Activated CD8-positive, alpha-beta T cell treated with anti-CD3 and anti-CD28 coated beads for 36 hours (primary cell): ENCODE measurements at places on chromosomes 6 and 20.

DNA sequence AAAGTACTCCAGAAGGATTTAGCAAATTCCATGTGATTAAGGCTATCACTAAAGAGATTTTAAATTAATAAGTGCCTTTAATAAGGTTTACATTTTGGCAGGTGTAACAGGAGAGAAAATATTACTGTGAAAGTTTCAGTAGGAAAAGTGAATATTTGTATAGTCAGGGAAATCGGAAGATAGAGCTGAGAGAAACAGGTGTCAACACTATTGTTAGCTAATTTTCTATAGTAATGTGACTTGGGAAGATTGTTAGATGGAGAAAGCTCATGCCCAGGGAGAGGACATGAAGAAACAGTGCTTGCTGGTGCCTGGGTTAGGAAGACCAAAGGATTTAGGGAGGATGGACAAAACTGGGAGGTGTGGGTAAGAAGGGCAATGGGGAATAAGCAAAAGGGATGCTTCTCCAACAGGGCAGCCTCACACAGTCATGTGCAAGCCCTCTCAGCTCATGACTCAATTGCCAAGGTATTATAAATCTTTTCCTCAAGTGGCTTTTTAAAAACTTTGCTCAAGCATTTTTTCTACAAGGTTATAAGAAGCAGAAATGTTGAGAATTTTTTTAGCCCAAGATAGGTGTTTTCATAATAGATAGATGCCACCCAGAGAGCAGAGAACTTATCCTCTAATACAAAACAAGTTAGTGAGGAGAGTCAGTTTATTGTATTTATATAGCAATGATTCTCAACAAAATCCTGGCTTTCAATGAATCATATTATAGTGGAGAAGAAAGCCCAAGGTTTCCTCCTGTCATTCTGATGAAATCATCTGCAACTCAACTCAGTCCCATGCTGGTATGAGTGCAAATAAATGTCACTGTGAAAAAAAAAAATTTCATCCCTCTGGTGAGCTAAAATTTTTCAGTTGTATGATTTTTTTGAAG lies 325.2 kb upstream of the NT5E start:
- no peak for DNase-seq

DNA sequence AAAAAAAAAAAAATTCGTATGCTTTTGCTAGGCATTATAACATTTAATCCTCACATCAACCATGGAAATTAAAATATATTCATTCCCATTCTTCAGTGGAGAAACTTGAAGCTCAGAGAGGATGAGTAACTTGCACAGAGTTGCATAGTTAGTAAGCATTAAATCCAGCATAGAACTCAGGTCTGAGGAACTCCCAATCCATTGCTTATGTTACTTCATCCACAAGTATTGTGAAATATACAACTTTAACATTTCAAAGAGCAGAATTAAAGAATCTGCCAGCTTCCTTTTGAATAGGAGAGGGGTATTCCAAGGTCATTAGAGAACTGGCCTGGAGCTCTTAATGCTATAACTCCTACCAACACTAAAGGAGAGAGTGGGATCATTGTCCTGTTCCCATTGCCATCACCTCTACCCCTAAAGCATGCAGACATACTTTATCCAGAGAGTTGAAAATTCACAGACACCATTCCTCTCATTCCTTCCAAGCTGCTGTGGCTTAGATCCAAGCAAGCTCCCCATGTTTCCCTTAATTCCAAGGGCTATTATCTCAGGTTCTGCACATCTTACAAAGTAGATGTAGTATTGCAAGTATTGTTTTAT lies 91.9 kb downstream of the FLRT3 start:
- no peak for DNase-seq

GRCh38 chr6:117919275-117919674 lies 12.2 kb downstream of the SLC35F1 start:
- DNase-seq = no peak

DNA sequence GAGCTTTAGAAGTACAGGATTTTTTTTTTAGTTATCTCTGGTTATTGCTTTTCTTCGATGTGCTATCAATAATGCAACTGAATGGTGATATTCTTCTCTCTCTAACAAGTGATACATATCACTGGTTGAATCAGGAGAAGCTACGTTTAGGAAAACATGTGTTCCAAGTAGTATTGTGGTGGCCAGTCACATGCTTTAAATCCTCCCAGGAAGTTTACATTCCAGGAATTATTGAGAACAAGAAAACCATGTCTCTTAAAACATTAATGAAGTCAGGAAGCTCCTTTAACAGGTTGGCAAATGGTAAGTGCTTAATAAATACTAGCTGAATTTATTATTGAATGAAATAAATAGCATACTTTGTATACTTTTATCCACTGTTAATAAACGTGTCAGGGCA lies 371.1 kb downstream of the BCKDHB start:
- DNase-seq = no peak

DNA sequence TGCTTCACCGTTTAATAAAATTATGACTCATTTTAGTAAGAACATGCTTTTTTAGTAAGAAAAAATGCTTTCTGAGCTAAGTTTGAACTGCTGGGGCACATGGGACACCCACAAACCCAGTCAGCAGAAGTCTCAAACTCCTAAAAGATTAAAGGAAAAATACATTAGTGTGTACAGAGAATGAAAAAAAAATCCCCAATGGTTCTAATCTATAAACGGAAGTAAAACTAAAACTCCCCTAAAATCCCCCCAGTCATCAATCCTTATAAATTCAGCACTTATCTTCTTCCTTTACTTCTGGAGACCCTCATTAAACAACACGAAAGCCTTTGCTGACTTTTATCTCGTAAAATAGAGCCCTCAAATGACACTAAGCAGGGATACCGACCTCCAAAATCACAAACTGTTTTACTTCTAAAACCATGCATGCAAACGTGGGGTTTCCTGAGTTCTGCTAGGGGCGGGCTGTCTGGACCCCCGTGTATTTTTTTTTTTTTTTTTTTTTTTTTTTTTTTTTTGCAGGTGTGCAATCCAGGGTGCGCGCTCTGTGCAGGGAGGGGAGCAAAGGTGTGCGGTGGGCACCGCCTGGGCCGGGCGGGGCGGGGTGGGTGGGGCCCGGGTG lies 1.1 kb upstream of the MYB start:
- DNase-seq = peak; percentile 66
